ENCODE measurements at places on chromosomes 3 and 15.

DNA sequence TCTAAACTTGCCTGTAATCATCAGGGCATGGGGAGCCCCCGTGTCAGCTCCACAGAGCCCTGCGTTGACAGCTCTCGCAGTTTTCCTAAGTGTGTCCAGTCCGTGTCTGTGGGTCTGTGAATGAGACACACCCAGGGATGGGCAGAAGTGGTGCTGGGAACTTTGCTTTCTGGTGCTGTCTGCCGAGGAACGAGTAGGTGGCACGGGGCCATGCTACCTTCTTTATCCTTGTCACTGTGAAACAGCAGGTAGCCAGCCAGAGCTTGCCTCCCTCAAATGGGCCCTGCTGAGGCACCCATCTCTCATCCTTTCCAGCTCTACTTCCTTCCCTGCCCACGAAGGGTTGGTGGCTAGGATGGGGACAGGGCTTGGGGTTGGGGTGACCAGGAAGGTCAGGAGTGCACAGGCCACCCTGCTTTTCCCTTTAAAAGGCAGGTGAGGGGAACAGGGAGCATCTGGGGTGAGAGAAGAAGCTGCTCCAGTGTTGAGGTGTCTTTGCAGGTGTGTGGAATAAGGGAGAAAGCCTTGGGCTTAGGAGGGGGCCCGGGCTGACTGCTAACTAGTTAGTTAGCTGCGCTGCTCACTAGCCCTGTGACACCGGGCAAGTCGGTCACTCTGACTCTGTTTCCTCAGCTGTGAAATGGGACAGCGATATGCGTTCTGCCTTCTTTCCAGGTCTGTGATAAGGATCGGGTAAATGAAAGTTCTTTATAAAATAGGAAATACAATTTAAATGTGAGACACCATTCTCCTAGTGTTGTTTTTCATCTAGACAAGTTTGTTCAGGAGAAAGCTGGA, 27.9 kb downstream of the PDIA5 start:
- no peak for DNase-seq

- DNase-seq = no peak
Measured at GRCh38 chr3:67384016-67384415, 270.4 kb downstream of the SUCLG2 start.

DNA sequence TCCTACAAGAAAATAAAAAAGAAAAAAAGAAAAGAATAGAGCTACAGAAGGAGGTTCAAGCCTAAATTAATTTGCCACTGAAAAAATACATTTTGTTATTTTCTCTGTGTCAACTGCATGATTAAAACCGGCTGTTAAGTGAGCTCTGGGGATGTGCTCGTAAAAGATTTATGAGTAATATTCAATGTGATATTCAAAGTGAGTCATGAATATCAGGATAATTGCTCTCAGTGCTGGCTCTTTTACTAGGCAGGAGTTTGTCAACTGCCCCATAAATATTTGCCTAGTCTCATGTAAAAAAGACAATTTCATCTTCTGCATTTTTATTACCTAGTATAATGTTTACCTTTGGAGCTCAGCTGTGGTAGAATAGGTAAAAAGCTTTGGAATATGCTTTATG, 78.9 kb downstream of the CDIN1 start:
- no peak for DNase-seq

GRCh38 chr15:54424171-54424570, 445.9 kb downstream of the UNC13C start:
- no peak for DNase-seq

Measured in Right ventricle myocardium superior (tissue), 1 donor.